ENCODE measurements at places on chromosomes 1 and 21.

GRCh38 chr1:85599076-85599491 is 18.5 kb downstream of the CCN1 start:
- DNase-seq, result no peak

GRCh38 chr1:76418531-76418930 is 344.0 kb downstream of the ST6GALNAC3 start:
- DNase-seq, result no peak

- DNase-seq, result no peak
These were observed 8.0 kb upstream of the LEFTY2 start for GRCh38 chr1:225949041-225949440.

- DNase-seq, result no peak
These were observed 613.4 kb upstream of the ADAMTS5 start for GRCh38 chr21:27580276-27580675.

DNA sequence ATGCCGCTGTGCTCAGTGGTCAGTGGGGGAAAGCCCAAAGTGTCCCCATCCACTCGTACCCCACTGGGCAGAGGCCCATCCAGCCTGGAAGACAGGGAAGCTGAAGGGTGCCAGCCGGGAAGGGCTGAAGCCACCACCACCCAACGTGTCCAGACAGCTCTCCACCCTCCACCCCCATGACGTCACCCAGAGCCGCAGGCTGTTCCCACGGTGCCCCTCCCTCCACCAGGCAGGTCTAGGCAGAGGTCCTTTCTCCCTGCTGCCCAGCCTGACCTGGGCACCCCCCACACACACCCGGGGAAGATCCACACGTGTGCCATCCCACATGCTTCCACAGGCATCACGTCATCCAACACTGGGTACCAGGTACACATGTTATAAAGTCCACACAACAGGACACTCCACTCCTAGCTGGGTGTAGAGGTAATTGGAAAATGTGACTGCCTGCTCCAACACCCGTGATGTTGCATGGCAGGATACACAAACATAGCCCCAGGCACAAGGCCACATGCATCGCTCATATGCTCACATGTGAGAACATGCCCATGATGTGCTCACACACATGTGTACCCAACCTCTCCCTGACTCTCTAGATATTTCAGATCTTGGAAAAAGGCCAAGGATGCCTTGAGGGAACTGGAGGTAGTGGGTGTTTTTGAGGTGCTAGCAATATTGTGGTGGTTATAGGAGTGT is 5.1 kb upstream of the ARHGAP30 start:
- DNase-seq, result no peak
